ENCODE measurements at places on chromosomes 3 and 15.

- DNase-seq, result no peak
Observed at GRCh38 chr3:9244495-9245183, 4.8 kb downstream of the SRGAP3 start.

GRCh38 chr3:100561459-100562158 lies 47.8 kb upstream of the ADGRG7 start:
- no peak for DNase-seq

GRCh38 chr15:68658151-68658550 lies 79.4 kb downstream of the CORO2B start:
- no peak for DNase-seq

GRCh38 chr3:57816471-57817095 lies 60.5 kb downstream of the SLMAP start:
- no peak for DNase-seq

DNA sequence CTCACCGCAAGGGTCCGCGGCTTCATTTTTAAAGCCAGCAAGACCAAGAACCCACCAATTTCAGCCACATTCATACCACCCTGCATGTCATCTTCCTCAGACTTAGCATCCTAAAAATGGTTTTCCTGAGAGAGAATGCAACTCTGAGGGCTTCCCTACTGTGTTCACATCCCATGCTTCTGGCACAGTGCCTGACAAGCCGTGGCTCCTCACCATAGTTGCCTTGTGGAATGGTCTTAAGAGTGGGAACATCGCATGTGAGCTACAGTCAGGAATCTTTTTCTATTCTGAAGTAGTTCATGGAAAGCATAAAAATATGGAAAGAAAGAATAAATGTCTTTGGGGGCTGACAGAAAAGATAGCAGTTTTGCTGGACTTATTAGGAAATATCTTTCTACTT lies 120.3 kb downstream of the RAP2B start:
- DNase-seq, result no peak

DNA sequence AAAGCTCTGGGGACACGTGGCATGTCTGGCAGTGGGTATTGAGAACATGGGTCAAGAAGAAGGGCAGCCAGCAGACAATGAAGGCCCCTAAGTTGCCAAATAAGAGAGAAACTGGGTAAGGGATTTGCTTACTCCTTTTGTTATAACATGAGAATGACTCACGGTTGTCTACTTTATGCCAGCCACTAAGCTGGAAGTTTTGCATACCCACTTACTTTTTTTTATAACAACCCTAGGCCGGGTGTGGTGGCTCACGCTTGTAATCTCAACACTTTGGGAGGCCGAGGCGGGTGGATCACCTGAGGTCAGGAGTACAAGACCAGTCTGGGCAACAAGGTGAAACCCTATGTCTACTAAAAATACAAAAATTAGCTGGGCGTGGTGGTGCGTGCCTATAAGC lies 50.0 kb downstream of the DRD3 start:
- DNase-seq, result no peak

GRCh38 chr3:160141485-160142185 lies 83.6 kb upstream of the C3orf80 start:
- DNase-seq, result no peak

- no peak for DNase-seq
Observed at GRCh38 chr3:123632161-123632655, 47.4 kb upstream of the HACD2 start.

- no peak for DNase-seq
Observed at GRCh38 chr3:93981649-93982048, 1.7 kb downstream of the ARL13B start.

GRCh38 chr15:65077981-65078352 lies 1.4 kb downstream of the KBTBD13 start:
- DNase-seq, result peak; percentile 44

Data from activated T-cell treated with anti-CD3 and anti-CD28 coated beads for 24 hours (primary cell).